ENCODE measurements at places on chromosomes 6 and 20.

DNA sequence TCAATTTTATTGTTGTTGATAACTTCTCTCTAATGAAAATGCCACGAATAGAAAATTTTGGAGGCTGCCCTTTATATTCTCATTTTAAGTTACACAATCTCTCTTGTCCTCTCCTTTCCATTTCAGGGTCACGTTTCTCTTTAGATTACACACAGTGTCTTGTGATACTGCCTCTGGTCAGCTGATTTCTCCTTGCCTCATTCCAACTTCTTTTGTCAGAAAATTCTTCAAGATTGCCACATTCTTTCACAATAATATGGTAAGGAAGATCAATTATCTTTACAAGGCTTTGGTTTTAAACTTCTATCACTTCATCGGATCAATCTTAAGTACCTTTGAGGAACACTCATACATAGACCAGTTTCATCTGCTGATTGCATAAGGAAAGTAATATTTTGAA lies 370.3 kb downstream of the RFPL4B start:
- no peak for DNase-seq

GRCh38 chr6:11341867-11342266 lies 109.4 kb upstream of the NEDD9 start:
- no peak for DNase-seq

DNA sequence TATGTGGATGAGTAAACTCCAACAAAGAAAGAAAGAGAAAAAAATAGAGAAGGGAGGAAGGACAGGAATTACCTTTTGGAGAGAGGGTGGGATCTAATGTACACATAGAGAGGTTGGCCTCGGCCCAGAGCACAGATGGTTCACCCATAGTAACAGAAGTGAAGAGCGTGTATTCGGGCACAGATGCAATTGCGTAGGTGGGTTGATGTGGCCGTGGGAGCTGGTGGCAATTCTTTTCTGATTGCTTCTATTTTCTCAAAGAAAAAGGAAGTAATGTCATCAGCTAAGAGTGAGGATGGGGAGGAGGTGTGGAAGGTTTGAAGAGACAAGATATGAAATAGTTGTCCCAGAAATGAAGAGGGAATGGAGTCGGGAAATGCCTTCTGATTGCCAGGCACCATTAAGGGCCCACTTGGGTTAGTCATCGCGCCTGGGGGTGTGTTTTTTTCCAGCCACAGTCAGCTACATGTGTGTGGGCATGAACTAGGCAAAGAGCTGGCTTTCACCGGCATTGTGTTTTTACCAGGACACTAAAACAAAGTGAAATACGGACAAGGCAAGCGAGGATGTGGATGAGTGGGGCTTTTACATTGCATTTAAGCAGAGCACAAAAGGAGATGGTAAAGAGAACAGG lies 158.7 kb downstream of the SYNE1 start:
- DNase-seq: no peak

- no peak for DNase-seq
Observed at GRCh38 chr20:61590236-61590635, 338.2 kb downstream of the CDH4 start.

DNA sequence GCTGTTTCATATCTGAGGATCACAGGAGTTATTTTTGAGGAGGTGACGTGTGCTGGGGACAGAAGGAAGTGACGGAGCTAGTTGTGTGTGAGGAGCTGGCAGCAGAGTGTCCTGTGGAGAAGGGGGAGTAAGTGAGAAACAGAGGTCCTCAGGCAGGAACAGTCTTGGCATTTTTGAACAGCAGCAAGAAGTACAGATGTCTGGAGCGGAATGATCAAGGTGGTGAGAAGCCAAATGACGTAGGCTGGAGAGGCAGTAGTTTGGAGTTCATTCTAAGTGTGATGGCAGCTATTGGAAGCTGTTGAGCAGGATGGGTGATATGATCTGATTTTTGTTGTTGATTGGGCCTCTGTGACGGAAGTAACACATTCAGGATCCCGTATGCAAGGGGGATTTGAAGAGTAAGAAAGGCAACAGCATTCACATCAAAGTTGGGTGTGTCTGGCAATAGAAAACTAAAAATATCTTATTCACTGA lies 52.3 kb downstream of the SOBP start:
- DNase-seq: no peak

DNA sequence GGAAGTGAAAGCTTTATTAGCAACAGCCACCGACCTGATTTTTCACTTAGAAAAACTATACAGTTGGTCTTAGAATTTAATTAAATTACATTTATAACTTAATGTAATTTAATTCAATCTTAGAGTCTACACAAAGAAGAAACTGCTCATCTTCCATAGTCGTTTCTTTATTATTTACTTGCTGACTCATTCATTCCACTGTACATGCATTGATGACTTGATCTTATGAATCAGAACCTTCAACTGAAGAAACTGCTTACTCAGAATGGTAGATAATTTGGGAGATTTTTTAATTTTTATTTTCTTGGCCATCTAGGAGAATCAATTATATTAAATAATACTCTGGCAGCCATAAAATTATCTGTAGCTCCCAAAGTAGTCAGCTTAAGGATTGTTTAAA lies 1021.6 kb upstream of the FLRT3 start:
- no peak for DNase-seq
